T-cell (primary cell): ENCODE measurements at places on chromosomes 16 and 17. TPM values are rescaled to one million over a fixed set of nuclear protein-coding genes. Genes with fewer than 3 reads are reported as not detected.

MYOCD gene
- total RNA-seq = not detected

AHSP gene
- not detected for total RNA-seq

ABCC11 gene
- not detected for total RNA-seq

OR3A3 gene
- total RNA-seq = not detected

NPIPA8 gene
- 0.40 TPM for total RNA-seq

HEATR9 gene
- 4.1 TPM for total RNA-seq

CIBAR2 gene
- not detected for total RNA-seq

RHBDF1 gene
- 0.53 TPM for total RNA-seq

CCDC144A gene
- total RNA-seq = 12.3 TPM

PEMT gene
- total RNA-seq = 14.6 TPM

ITGB4 gene
- 1.5 TPM for total RNA-seq

TERF2IP gene
- total RNA-seq = 86.0 TPM

NPIPA7 gene
- total RNA-seq = 3.6 TPM

GPR142 gene
- not detected for total RNA-seq

CDH8 gene
- total RNA-seq = not detected

SEPTIN12 gene
- total RNA-seq = not detected

ACSF2 gene
- total RNA-seq = 17.7 TPM

CBX1 gene
- total RNA-seq = 32.4 TPM

TP53TG3B gene
- not detected for total RNA-seq

TLCD3A gene
- total RNA-seq = 1.7 TPM

PTGES3L gene
- total RNA-seq = not detected

ERN2 gene
- 0.10 TPM for total RNA-seq

NUPR1 gene
- total RNA-seq = not detected

ASPA gene
- total RNA-seq = not detected

HOXB8 gene
- not detected for total RNA-seq

EPX gene
- not detected for total RNA-seq

GCGR gene
- not detected for total RNA-seq

CDC27 gene
- 66.0 TPM for total RNA-seq

SDR42E1 gene
- 3.0 TPM for total RNA-seq

EEF2K gene
- total RNA-seq = 19.0 TPM

COX6A2 gene
- total RNA-seq = not detected

AXIN2 gene
- total RNA-seq = 35.8 TPM

KRTAP17-1 gene
- not detected for total RNA-seq

BRCA1 gene
- 2.8 TPM for total RNA-seq
